ENCODE measurements at places on chromosomes 2 and 18.

GRCh38 chr2:240324312-240325015, 111.0 kb upstream of the GPC1 start:
- DNase-seq, result no peak

- peak; percentile 1 for DNase-seq
These were observed 996 bp downstream of the TGFBRAP1 start for GRCh38 chr2:105328281-105329196.

- DNase-seq, result no peak
These were observed 115.7 kb downstream of the VIT start for GRCh38 chr2:36812196-36812595.

DNA sequence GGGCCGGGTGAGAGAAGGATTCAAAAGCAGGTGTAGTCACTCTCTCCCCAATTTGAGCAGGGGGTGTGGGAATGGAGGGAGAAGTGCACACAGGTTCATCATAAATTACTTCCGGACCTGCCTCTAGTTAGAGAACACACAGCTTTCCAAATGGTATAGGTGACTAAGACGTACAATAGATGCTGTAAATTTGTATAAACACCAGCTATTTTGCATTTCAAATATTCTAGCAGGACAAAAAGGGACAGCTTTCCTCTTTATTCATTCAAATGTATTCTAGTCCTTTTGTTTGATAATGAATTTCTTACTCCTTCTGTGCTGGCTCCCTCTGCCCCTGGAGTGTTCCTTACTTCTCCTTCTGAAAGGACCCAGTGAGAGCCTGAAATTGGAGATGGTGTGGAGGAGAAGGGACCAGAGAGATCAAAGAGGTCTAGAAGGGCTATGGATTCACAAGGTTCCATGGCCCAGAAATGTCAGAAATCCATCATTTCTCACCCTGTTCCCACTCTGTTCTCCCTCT, 53.2 kb upstream of the SH3BP4 start:
- no peak for DNase-seq

- no peak for DNase-seq
These were observed 50.2 kb downstream of the SKA1 start for GRCh38 chr18:50424877-50425690.

DNA sequence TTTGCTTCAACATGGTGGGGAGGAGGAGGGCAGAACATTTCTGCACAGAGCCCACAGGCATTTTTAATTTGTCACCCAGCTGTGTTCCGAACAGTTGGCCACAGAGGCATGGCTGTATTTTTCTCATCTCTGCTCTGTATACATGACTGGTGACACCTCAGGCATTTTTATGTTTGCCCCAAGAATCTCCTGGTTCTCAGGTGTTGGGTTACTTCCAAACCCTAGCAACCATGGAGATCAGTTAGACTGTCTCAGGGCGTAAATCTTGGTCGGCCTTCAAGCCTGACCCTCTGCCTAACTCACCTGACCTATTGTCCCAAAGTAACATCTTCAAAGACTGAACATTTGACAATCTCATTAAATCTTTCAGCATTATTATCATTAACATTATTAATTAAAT, 100.0 kb downstream of the ABCA12 start:
- DNase-seq, result no peak

GRCh38 chr2:86453836-86454235, 12.7 kb downstream of the KDM3A start:
- DNase-seq, result no peak

GRCh38 chr18:75314117-75314516, 103.5 kb downstream of the TSHZ1 start:
- no peak for DNase-seq

- DNase-seq, result no peak
These were observed 12.5 kb downstream of the SERPINB8 start for GRCh38 chr18:63982361-63982760.

- DNase-seq, result no peak
These were observed 643.6 kb upstream of the FAM98A start for GRCh38 chr2:34242763-34243123.

DNA sequence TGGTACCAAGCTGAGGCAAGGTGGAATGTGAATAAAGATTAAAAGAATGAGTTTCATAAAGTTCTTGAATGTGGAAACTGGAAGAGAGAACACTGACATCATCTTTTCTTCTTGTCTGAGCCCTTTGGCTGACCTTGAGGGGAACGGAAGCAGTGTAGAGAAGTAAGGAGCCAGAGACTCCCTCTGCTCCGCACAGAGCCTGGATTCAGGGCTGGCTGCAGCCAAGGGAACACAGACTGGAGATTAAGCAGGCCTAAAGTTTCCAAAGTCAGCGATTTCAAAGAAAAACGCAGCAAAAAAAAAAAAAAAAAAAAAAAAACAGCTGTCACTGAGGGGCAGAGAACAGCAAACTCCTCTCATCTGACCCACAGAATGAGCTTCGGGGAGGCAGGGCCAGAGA, 19.3 kb upstream of the ALK start:
- no peak for DNase-seq

GRCh38 chr2:120864981-120865380, 129.3 kb downstream of the GLI2 start:
- no peak for DNase-seq

DNA sequence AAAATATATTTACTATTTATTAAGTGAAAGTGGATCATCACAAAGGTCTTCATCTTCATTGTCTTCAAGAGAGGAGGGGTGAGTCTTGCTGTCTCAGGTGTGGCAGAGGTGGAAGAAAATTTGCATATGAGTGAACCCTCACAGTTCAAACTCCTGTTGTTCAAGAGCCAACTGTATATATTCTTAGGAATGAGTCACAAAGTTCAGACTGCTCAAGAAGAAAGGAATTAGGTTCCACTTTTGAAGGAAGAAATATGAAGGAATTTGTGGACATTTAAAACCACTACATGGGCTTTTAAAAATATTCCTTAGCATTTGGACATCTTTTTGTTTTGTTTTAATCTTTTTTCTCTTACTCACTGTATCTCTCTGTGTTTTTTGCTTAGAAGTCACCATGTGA, 212.6 kb downstream of the INSIG2 start:
- no peak for DNase-seq

DNA sequence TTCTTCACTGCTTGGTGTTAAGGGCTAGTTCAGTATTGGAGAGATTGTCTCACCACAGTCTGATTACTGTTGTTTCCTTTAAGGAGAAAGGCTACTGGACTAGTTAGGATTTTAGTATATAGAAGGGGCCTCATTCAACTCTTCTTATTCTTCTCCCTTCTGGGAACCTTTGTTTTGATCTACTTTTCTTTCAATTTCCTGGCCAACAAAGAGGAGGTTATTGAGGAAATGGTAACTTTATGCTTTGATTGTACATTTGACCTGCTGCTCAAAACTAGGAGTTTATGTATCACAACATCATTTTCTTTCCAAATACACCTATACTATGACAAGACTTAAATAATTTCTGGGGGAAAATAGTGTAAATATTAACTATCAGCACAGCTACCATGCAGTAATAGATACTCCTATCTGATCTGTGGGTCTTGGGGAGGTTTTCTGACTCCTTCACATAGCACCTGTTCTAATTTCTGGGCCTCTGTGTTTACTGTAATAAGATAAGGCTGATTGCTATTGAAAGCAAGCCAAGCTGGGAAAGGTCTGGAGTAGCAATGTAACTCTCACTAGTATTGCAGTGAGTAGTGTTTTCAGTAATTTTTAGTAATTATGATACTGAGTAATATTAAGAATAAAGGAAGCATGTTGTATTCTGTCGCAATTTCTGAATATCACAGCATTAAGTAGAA, 395.3 kb downstream of the NUP35 start:
- no peak for DNase-seq

DNA sequence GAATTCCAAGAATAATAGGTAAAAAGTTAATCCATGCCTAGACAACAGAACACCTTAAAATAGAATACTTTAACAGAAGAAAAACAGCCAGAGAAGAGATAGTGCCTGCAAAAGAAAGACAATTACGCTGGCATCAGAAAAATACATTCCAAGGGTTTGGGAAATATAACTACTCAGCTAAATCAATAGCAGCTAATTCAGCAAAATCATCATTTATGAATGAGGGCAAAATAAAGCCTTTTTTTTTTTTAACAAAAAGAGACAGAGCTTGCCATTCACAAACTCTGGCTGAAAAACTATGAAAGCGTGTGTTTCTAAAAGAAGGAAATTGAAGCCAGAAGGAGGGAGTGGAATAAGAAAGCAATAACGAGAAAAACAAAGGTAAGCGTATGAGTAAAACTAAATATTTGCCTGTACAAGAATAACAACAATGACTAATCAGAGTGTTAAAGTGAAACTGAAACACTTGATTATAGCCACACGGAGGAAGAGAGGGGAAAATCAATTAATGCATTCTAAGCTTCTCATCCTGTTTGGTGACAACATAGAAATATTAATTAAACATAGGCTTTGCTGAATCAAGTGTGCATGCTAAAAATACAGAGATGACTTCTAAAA, 90.2 kb downstream of the EHD3 start:
- DNase-seq, result no peak

DNA sequence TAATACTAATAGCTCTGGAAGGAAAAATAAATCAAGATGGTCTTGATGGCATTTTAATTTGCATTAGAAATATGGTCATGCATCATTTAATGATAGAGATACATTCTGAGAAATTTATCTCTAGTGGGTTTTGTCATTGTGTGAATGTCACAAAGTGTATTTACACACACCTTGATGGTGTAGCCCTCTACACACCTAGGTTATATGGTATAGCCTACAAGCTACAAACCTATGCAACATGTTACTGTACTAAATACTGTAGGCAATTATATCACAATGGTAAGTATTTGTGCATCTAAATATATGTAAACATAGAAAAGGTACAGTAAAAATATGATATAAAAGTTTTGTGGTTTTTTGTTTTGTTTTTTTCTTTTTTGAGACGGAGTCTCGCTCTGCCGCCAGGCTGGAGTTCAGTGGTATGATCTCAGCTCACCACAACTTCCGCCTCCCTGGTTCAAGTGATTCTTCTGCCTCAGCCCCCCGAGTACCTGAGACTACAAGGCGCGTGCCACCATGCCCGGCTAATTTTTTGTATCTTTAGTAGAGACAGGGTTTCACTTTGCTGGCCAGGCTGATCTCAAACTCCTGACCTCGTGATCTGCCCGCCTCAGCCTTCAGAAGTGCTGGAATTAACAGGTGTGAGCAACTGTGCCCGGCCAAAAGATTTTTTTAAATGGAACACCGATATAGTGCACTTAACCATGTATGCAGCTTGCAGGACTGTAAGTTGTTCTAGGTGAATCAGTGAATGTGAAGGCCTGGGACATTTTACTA, 83.7 kb upstream of the UBXN4 start:
- DNase-seq, result peak; percentile 3

DNA sequence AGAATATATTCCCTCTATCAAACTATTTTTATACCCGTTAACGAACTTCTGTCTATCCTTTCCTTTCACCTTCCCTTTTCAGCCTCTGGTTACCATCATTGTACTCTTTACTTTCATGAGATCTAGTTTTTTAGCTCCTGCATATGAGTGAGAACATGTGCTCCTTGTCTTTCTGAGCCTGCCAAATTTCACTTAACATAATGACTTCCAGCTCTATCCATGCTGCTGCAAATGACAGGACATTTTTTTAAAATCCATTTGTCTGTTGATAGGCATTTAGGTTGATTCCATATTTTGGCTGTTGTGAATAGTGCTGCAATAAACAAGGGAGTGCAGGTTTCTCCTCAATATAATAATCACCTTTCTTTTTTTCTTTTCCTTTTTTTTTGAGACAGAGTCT, 8.2 kb upstream of the CCDC195 start:
- no peak for DNase-seq

DNA sequence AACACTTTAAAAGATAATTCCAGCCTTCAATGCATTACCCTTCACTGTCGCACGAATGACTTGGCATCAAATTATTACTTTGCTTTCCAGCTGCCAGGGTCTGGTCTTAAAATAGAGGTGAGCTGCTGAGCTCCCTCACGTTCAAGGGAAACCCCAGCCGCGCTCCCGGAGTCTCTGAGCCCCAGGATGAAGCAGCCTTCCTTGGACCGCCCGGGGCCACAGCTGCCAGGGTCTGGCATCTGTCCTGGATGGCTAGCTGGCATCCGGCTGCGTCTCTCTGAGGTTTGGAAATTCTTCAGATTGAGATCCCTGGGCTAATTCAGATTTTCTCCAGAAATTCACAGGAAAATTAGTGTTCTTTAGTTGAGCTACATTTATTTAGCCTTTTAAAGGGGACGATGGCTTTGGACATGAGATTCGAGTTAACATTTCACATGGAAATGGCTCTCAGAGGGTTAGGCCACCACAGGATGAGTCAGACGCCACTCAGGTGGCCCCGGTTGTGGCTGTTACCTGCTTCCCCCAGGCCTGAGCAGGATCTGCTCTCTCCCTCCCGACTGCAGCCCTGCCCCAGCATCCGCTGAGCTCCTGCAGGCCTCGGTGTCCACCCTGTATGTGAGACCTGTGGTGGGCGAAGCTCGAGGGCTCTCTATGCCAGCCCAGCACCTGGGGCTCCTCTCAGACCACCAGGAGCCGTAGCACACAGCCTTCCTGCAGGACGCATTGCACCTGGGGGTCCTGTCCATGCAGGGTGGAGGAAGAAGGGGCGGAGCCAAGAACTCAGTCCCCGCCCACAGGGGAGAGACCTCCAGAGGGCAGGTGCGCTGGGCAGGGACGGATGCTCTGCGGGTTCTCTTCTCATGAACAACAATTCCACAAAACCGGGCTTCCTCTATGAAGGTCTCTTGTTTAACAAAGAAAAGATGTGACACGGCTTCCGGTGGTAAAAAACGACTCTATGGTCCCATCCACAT, 255.5 kb downstream of the TWIST2 start:
- DNase-seq, result no peak

GRCh38 chr18:56322406-56322805, 316.0 kb downstream of the TXNL1 start:
- no peak for DNase-seq

DNA sequence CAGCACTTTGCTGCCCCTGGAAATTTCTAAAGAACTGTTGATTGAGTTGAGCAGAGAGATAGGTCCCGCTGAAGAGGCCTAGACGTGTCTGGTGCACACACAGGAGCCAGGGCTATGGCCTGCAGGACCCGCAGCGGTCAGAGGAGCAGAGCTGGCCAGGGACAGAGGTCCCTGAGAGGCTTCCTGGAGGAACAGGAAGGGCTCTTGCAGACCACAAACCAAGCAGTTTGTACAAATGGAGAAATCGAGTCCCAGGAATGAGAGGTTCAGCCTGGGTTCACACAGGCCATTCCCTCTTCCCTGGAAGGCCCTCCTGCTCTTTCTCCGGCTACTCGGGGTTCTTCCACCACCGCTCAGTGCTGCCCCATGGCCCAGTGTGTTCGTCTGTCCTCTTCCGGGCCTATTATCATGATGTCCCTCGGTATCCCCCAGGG, 1.2 kb upstream of the BIN1 start:
- no peak for DNase-seq

DNA sequence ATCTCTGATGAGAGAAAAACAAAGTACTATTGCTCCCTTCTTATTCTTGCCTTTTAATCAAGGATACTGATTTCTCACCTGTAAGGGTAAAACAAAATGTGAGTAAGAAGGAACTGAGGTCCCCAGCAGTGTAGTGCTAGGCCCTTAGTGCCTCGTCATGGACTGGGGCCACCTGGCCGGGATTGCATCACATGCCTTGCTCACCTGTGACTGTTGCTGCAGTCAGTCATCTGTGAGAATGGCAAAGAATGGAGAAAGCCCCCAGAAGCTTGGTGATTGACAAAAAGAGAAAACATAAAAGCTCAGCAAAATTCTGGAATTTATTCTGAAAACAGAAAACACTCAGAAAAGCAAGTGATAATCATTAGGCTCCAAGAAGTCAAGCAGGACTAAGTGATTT, 63.4 kb downstream of the SPATS2L start:
- no peak for DNase-seq

GRCh38 chr2:8081130-8081529, 600.7 kb upstream of the ID2 start:
- no peak for DNase-seq

All from stimulated activated CD4-positive, alpha-beta T cell treated with anti-CD3 and anti-CD28 coated beads, Interleukin-15, amount 100 ng/mL, for 1 hour (primary cell).